ENCODE measurements at places on chromosomes 4 and X.
A peak's percentile ranks its signal among the peaks of the same experiment; 100 is the strongest.

- DNase-seq: peak; percentile 26
These were observed 118.4 kb downstream of the DTHD1 start for GRCh38 chr4:36399762-36400353.

DNA sequence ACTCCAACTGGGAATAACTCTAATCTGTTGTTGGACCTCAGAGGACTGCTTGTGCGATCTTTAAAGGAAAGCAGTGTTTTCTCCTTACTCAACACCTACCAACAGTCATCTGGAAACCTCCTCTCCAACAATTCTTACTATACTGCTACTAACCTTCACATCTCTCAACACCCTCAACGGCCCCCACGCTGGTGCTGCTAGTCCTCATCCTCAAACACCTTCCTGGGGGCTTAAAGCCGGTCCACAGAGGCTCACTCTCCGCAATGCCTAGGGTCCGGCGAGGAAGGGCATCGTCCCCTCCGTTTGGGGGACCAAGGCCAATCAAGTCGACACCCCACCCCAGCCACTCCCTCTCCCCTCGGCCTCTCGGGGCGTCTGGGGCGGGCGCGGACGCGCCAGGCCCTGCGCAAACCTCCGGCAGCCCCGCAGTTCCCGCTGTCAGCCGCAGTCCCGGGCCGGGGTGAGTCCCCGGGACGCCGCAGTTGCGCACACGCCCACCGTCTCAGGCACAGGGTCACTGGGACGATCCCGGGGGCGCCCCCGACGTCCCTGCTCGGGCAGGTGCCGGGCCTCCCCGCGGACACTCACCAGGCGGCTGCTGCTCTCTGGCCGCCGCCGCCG, 418 bp downstream of the TAB3 start:
- DNase-seq: no peak

DNA sequence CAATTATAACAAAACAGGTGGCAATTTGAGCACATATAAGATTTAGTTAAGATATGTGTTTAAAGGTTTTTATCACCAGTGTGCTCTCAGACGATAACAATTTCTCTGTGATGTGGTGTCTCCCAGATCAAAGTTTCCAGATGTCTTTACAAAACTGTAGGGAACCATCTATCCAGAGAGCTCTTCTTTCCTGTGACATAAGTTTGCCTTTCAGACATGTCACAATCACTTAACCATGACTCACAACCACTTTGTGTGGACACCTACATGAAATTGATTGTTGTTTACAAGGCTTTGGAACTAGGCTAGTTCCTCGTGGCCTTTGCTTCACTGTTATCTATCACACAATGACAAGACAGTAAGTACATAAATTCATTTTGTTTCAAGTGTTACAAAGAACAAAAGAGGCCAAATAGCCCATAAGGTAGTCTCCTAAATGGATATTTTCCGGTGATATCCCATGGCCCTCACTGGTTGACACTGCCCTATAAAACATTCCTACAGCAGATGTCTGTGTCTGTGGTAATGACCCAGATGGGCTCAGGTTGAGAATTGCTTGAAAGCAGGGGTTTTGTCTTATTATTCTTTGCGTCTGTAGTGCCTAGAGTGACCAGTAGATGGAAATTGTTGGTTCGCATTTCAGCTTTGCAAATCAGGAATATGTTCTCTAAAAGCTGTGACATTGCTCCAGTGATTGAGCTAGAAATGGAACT, 297.8 kb upstream of the FAM241A start:
- DNase-seq: no peak

DNA sequence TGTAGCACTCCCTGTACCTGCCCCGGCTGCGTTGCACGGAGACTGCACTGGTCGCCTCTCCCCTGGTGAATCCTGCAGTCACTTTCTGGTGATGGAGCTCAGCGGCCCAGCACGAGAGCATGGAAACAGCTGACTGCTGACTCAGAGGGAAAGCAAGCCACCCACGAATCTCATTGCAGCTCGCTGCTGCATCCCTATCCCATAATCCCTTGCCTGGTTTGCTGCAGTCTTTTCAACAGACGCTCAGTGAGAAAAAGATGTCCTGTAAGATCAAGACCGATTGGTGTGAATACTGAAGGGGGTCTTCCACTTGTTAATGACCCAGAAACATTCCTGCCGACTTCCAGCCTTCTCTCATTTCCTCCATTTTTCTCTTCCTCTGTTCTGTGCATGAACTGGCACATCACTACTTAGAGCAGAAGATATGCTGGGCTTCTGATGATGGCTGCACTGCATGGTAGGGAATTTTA, 52.9 kb downstream of the TRIM2 start:
- DNase-seq: peak; percentile 60

DNA sequence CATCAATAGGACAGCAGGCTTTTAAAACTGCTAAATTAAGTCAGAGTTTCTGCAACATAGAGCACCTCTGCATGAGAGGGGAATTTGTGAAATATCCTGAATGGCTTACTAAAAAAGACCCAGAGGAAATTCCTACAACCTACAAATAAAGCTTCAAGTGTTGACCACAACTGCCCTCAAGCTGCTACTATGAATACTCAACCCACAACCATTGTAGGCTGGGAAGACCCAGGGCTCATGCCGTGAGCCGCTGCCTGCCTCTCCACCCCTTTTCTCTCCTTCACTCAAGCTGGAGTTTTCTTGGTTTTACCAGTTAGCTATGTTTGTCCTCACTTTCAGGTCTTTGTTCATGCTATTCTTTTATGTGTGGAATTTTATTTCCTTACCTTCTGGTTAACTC, 151.6 kb downstream of the EMCN start:
- peak; percentile 63 for DNase-seq

- peak; percentile 19 for DNase-seq
These were observed 71.3 kb downstream of the EVC2 start for GRCh38 chr4:5636766-5637670.

GRCh38 chrX:43096830-43097229, 318.9 kb upstream of the PPP1R2C start:
- no peak for DNase-seq

- no peak for DNase-seq
These were observed 20.3 kb downstream of the QRFPR start for GRCh38 chr4:121360495-121360894.

DNA sequence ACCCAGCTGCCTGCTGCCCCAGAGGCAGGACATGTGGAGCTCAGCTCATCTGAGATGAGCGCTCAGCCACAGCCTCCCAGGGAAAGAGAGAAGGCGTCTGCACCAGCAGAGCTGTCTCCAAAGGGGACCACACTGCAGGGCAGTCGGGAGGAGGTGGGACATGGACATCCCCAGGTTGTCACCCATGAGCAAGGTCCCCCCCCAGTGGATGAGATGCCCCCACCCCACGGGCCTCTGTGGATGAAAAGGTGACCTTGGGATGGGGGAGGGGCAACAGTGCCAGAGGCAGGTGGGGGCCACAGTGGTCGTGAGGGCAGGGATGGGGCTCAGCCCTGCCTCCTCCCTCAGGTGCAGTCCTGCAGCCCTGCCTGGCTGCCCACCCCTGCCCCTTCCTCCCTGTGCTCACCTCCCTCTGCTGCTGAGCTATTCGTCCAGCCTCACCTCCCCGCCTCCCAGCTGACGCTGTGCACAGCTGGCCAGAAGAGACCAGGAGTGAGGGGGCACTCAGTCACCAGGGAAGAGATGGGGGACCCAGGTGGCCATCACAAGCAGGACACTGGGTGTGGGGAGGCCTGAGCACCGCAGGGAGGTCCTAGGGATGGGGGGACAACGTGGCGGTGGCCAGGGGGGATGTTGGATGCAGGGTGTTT, 9.3 kb downstream of the NKX1-1 start:
- no peak for DNase-seq

- no peak for DNase-seq
These were observed 94.0 kb upstream of the TBL1X start for GRCh38 chrX:9370893-9371292.

DNA sequence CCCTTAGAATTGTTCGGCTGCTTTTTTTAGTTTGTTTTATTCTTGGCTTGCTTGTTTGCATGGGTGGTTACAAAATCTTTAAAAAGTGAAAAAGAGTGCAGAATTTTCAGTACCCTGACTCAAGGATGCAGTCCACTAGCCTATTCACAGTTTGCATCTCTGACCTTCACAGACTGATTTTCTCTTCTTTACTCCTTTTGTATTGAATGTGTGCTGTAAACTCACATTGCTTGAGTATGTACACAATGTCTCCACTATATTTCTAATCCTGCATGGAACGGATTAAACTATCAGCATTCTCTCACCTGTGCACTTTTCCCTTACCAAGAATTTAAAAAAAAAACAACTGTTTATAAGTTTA, 22.2 kb upstream of the GPM6A start:
- DNase-seq: no peak

DNA sequence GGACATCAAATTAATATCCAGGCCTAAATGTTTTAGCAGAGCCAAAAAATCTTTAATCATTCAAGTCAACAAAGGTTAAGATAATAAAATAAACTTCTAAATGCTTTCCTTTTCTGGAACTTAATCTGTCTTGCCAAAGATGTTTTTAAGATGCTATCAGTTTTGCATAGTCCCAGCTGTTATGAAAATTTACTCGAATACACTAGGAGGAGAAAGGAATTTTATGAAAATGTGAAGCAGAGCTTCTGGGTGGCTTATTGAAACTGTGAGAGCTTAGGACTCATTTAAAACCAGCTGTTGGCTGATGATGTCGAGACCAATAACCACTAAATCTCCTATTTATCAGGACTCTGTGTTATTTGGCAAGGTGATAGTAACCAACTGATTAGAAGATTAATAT, 202.2 kb upstream of the ETNPPL start:
- no peak for DNase-seq

DNA sequence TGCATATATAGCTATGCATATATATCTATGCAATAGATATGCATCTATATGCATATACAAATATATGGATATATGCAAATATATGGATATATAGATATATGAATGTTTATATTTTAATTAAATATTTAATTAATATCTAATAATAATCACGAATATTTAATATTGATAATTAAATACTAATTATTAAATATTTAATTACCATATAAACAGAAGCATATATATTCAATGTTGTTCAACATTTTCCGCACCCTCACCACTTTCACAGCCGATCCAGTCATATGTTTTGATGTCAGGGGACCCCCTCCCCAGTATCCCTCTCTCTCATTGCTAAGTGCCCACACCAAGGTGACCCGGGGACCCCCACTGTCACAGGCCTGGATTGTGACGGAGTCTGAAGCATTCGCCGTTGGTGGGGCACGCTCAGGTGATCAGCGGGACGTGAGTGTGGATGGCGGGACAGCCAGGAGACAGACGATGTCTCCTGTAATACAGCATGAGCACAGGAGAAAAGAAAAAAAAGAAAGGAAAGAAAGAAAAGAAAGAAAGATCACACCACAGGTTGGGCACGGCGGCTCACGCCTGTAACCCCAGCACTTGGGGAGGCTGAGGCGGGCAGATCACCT, 199.7 kb downstream of the CRLF2 start:
- DNase-seq: no peak

GRCh38 chrX:109347632-109348031, 134.3 kb downstream of the GUCY2F start:
- DNase-seq: peak; percentile 81

GRCh38 chr4:141912831-141913230, 276.4 kb downstream of the IL15 start:
- DNase-seq: no peak

- DNase-seq: no peak
These were observed 136.2 kb upstream of the RPS6KA3 start for GRCh38 chrX:20402956-20403355.

DNA sequence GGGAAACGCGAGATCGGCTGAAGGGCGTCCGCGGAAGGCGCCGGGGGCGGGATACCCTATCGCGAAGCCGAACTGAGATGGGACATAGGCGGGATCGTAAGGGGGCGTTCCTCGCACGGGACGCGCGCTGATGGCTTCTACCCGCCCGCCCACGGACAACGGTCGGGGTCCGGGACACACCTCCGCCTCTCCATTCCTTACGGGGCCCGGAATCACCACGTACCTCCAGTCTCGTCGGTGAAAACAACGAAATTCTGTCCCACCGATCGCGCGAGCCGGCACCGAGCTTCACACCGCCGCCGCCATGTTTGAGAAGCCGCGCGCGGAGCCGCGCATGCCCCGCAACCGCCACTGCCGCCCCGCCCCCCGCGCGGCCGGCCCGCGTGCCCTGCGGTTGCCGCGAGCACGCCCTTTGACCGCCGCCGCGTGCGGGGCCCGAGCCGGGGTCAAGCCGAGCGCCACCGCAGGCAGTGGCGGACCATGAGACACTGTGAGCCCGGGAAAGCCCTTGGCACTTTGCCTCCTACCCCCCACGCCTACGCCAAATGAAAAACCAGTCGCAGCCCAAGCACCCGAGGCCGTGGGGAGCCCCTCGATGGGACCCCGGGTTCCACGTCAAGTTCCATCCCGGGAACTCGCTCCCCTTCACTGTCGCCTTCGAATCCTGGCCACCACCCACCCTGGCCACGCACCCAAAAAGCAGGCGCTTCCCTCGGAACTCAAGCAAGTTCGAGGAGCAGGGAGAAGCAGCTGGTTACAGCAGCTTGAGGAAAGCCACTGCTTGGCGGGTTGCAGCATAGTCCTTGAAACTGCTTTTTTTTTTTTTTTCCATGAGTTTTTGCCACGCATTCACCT, at the start of gene SCML2:
Gene SCML2, minus strand, starts transcription at position 320 of the 855 bp plus-strand sequence. CDS start 20,617 bp downstream, outside the sequence.
- no peak for DNase-seq

DNA sequence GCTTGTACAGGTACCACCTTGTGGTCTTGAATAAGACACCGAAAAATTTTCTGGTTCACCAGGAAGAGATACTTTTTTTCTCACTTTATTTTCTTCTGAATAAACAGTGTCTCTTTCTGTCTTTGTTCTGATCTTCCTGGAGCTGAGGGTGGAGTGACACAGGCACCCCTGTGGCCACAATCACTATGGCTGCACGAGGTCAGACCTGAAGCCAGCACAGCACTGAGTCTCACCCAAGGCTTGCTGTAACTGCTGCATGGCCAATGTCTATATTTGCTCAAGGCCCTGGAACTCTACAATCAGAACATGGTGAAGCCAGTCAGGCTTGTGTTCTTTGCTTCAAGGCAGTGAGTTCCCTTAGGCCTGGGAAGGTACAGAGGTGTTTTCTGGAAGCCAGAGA, 87.2 kb downstream of the GPR174 start:
- no peak for DNase-seq

GRCh38 chrX:48489892-48490291, 13.9 kb downstream of the FTSJ1 start:
- no peak for DNase-seq

- peak; percentile 48 for DNase-seq
These were observed 120.4 kb downstream of the PCDH7 start for GRCh38 chr4:30840571-30840970.

DNA sequence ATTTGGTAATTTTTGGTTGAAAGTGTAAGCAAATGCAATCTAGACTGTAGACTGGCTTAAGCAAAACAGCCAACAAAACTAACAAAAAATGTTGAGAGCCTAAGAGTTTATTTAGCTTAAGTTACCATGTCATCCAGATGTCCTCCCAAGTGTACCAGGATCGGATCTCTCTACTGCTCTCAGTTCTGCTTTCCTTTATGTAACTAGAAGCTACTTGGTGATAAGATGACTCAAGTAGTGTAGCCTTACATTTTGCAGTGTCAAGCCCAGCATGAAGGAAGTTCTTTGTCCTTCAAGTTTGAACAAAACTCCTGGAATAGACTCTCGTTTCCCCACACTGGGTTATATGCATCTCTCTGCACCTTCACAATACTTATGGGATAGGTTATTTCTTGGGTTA, 1500.0 kb downstream of the STIM2 start:
- DNase-seq: no peak
